ENCODE measurements at places on chromosomes 1 and 21.
A peak's percentile ranks its signal among the peaks of the same experiment; 100 is the strongest.

- DNase-seq = no peak
These were observed 12.6 kb downstream of the SUCO start for GRCh38 chr1:172545396-172546004.

- DNase-seq = no peak
These were observed 497.8 kb downstream of the PLA2G4A start for GRCh38 chr1:187326557-187326956.

- peak; percentile 54 for DNase-seq
These were observed 62.6 kb upstream of the CD1D start for GRCh38 chr1:158117854-158118704.

DNA sequence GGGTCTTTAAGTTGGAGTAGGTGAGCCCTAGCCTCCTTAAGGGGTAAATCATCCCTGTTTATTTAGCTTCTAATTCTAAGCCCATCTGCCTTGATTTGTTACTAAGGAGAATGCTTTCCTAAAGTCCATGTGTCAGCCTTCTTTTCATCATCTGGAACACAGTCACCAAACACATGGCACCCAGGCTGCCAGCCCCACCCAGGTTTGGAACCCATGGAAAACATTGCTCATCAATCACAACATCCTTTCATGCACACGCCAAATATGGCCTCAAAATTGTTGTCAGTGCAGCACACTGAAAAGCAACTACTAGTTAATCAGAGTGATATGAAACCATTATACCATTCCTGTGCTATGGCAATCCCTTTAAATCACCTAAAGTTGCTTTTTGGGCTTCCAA lies 386.7 kb upstream of the ESRRG start:
- DNase-seq = no peak

DNA sequence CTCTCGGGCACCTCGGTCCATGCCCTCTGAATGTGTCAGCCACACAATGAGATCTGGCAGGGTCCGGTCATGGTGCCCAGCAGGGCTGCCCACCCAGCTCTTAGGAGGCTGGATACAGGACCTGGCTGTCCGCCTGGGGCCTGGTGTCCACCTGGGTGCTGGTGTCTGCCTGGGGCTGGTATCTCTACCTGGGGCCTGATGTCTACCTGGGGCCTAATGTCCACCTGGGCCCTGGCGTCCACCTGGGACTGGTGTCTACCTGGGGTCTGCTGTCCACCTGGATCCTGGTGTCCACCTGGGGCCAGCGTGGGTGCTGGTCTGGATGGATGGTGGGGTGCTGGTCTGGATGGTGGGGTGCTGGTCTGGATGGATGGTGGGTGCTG lies 45.1 kb upstream of the ACTRT2 start:
- DNase-seq = no peak

DNA sequence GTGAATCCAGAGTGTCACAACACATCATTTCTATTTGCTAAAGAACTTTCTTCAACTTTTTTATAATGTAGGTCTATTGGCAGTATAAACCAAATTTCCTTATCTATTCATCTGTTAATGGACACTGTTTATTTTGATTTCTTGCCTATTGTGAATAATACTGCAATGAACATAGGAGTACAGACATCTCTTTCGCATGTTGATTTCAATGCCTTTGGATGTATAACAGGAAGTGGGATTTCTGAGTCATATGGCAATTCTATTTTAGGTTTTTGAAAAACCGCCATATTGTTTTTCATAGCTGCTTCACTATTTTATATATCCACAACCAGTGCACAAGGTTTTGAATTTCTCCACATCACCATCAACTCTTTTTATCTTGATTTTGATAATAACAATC lies 198.7 kb downstream of the KCNT2 start:
- DNase-seq = no peak
